ENCODE measurements at places on chromosomes 5 and 9.

- no peak for DNase-seq
Measured at GRCh38 chr9:84357275-84357674, 16.7 kb upstream of the SLC28A3 start.

DNA sequence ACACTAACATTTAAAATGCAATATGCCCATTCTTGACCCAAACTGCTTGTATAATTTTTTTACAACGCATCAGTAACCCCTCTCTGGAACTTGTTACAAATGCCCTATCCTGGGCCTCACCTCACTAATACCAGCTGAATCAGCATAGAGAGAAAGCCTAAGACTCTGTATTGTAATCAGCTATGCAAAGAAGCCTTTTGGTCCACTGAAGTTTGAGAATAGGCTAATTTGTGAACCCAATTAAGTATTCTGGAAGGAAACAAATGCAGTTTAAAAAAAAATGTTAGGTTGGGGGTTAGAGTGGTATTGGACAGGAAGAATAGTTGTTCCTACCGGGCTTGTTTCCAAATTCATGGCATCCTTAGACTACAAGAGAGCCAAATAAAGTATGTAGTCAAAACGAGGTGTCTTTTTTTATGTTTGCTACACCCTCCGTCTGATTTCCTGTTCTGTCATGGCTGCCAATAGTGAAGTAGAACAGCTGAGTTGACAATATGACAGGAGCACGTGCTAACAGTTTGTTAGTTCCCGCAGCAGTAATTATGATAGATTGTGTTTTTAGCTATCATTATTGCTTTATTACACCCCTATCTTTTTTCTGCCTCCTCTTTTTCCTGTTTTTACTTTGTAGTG is 1048.7 kb upstream of the NUDT12 start:
- no peak for DNase-seq

DNA sequence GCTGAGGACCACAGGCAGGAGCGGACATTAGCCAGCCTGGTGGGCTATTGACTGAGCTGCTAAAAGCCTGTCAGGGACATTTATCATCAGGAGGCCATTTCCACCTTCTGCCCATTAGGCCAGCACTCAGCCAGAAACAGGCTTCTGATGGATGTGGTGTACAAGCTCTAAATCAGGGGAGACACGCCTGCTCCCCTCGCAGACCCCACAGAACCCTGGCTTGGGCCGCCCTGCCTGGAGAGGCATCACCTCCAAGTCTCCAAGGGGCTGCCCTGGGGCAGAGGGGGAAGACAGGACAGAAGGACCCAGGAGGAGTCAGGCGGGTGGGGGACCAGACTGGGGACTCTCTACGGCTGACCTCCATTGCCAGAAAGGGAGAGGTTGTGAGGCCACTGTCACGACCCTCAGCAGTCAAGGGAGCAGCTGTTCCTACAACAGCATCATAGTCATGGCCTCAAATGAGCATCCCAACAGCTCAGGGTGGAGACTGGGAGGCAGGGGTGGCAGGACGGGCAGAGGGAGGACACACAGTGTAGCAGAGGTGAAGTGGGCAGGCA is 24.0 kb upstream of the TRIM14 start:
- no peak for DNase-seq

DNA sequence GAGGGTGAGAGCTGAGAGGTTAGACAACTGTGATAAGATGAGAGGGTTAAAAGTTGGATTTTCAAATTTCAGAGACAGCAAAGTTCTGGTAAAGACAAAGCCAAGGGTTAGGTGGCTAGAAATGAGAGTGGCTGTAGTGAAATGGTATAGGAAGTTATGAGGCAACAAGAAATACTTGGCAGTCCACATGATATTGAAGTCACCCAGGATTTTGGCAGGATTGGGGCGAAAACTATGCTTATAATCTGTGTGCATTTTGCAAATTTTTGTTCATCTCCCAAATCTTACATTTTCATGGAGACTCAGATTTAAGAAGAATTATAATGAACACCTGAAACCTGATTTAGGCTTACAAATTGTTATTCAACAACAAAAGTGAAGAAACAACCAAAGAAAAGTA is 35.6 kb downstream of the C9 start:
- DNase-seq, result no peak

- DNase-seq, result no peak
Measured at GRCh38 chr5:142110046-142110531, 1.5 kb downstream of the NDFIP1 start.

DNA sequence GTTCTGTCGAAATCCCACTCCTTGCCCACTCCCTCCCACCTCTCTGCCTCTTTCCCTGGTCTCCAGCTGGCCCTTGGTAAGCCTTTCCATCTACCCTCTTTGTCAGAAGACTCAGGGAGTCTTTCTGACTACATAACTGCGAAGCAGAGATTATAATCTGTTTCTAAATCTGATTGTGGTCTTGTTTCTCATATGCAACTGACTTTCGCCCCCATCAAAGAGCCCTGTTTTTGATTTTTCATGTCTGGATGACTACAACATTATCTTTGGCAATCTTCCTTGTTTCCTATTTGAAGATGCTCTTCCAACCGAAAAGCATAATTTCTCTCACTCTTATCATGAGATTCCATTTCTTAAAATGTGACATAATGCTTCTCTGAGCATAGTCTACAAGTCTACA is 218.2 kb upstream of the ADAMTSL1 start:
- DNase-seq, result no peak

DNA sequence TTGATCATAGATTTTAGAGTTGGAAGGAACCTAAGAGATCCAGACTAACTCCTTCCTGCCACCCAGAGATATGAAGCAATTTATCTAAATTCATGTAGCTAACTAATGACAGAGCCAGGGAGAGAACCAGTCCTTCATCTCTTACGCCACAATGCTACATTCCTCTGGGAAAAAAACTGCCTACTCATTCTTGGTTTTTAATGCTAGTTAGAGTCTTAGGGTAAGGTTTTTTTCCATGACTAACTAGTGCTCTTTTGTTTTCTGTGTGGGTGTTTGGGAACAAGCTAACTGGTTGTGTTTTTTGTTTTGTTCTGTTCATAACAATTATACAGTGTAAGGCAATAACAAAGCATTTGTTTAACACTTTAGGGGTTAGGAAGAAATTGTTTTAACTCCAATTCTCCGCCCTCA is 52.4 kb downstream of the SLC44A1 start:
- no peak for DNase-seq

DNA sequence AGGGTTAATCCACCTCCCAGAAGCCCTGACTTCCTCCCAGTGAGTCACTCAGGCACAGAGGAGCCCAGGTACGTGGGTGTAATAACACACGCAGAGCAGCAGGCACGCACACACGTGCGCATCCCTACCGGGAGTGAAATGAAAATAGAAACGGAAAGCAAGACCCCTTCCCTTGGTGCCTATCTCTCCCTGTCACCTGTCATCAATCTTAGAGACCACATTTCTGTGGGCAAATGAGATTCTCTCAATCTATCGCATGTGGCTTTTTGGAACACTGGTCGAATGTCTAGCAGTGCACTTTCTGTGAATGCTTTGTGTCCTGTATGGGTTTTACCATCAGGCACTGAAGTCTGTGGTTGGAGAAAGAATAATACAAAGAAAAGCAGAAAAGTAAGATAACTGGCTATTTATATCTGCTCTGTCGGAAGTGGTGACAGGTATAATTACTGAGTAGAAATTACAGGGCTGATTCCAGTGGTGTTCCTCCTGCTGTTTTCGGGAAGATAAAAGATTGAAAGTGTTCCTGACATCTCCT is 137.7 kb upstream of the GRIA1 start:
- peak; percentile 12 for DNase-seq

- DNase-seq, result no peak
Measured at GRCh38 chr9:122001491-122002201, 91.5 kb downstream of the TTLL11 start.

DNA sequence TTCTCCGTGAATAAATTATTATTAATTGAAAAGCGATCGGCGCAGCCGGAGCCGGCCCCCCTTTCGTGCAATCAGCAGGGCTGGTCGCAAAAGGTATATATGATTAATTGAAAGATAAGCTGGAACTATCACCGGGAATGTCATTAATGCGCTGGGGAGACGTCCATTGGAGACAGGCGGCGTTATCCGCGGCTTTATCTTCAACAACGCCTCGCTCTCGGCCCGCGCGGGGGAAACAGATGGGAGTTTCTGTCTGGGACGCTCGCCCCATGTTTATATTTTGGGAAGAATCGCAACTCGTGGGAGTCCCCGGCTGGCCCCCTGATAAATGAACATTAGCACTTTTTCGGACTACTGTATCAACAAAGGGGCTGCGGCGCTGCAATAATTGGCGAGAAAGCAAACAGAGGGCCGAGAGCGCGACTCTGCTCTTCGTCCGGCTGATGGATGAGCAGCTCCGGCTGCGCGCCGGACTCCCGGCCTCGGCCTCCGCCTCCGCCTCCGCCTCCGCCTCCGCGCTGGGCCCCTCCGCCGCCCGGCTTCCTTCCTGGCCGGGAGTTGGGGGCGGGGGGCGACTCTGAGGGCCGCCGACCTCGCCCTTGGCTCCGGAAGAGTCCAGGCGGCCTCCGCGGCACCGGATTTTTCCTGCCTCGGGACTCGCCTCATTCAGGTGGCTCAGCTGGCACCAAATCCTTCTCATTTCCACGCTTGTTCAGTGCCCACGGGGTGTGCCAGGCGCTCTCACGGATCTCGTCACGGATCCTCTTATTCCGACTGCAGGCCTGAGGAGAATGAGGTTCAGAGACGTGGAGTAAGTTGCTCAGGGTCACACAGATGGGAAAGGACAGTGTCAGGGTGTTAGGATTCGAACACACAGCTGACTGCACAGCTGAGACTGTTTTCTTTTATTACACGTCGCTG is 3.6 kb upstream of the NKX2-5 start:
- DNase-seq, result no peak

DNA sequence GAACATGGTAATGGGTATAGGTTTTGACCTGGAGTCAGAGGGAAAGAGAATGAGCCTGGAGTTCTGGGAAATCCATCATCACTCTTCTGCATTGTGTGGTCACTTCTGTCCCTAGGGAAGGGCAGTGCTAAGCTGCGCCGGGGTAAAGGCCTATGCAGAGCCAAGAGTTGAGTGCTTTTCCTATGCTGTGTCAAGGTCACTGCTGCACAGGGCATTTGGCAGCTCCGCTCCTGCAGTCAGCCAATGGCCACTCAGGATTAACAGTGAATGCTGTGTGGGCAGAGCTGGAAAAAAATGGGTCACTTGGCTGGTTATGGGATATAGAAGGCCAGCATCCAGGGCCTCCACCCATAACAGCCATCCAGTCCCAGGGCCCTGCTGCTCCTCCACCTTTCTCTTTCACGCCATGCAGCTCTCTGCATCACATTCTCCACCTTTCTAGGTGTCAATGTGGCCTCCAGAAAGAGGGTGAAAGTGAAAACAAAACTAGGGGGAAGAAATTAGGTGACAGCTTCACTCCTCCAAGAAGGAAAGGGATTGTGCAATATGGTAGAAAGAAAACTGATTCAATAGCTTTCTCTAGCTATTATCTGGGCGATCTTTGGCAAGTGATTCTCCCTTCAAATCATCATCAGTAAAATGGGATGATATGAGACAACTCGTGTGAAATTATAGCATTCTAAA is 279.3 kb upstream of the ANKRD55 start:
- DNase-seq, result no peak

DNA sequence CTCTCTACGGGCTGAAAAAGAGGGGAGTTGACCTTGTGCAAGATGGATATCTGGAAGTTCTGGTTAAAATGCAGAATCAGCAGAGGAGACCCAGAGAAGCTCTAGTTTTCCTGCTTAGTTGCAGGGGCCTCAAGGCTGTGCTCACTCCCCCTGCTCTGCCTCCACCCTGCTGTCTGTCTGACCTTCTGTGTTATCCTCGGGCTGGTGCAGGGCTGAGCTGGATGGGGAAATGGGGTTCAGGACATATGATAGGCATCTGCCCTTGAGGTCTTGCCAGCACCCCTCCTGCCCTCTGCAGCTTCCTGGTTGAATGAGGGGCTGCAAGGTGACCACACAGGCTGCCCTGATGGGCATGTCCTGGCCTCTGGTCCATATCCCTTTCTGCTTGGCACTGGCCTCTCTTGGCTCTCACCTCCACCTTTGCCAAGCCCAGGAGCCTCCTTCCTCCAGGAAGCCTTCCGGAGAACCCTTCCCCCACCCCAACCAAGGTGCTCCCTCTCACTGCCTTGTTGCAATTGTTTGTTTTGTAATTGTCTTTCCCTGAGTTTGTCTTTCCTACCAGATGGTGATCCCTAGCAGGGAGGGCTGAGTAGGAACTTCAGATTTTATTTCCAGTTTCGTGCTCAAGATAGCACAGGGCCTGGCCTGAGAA is 1.3 kb downstream of the TMEM268 start:
- no peak for DNase-seq

- no peak for DNase-seq
Measured at GRCh38 chr5:44797841-44798240, 10.9 kb upstream of the MRPS30 start.

GRCh38 chr9:76690973-76691370 is 73.3 kb upstream of the PCA3 start:
- DNase-seq, result no peak

DNA sequence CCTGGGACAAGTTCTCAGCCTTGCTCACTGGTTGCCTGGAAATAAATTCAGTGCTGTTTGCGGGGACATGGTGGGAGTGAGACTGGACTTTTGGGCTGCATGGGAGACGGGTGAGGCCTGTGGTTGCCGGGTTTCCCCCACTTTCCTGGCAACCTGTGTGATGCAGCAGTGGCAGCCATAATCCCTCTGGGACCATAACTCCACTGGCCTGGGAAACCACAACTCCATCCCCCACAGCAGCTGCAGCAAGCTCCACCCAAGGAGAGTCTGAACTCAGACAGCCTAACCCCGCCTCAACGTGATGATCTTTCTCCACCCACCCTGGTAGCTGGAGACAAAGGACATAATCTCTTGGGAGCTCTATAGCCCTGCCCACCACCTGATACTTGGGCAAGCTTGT is 349.9 kb downstream of the PIK3R1 start:
- no peak for DNase-seq

GRCh38 chr9:70525519-70525918 is 111.1 kb upstream of the KLF9 start:
- DNase-seq, result no peak

- DNase-seq, result no peak
Measured at GRCh38 chr9:110351009-110351467, 13.4 kb upstream of the TXNDC8 start.

GRCh38 chr5:149614034-149614907 is 33.0 kb downstream of the ARHGEF37 start:
- DNase-seq, result no peak

DNA sequence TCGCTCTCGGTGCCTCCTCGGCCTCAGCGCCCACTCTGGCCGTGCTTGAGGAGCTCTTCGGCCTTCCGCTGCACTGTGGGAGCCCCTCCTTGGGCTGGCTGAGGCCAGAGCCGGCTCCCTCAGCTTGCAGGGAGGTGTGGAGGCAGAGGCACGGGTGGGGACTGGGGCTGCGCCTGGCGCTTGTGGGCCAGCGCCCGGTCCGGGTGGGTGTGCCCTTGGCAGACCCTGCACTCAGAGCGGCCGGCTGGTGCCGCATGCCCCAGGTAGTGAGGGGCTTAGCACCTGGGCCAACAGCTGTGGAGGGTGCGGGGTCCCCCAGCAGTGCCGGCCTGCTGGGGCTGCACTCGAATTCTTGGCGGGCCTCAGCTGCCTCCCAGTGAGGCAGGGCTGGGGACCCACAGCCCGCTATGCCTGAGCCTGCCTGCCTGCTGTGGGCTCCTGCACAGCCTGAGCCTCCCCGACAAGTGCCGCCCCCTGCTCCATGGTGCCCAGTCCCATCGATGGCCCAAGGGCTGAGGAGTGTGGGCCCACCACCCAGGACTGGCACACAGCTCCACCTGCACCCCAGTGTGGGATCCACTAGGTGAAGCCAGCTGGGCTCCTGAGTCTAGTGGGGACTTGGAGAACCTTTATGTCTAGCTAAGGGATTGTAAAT is 2085.2 kb upstream of the ACO1 start:
- no peak for DNase-seq

GRCh38 chr5:119329666-119330065 is 26.2 kb upstream of the TNFAIP8 start:
- DNase-seq, result no peak

- DNase-seq, result no peak
Measured at GRCh38 chr5:1835431-1835830, 34.2 kb downstream of the NDUFS6 start.

Data from stimulated activated CD4-positive, alpha-beta T cell treated with anti-CD3 and anti-CD28 coated beads, Interleukin-1b, Interleukin-23, amount 100 ng/mL, for 4 hours (primary cell).